ENCODE measurements at places on chromosomes 16 and 17.

GRCh38 chr16:391885-392335 is 5.1 kb upstream of the NME4 start:
- peak; percentile 78 for DNase-seq

GRCh38 chr17:80124351-80124981 is 22.5 kb downstream of the EIF4A3 start:
- DNase-seq = no peak

DNA sequence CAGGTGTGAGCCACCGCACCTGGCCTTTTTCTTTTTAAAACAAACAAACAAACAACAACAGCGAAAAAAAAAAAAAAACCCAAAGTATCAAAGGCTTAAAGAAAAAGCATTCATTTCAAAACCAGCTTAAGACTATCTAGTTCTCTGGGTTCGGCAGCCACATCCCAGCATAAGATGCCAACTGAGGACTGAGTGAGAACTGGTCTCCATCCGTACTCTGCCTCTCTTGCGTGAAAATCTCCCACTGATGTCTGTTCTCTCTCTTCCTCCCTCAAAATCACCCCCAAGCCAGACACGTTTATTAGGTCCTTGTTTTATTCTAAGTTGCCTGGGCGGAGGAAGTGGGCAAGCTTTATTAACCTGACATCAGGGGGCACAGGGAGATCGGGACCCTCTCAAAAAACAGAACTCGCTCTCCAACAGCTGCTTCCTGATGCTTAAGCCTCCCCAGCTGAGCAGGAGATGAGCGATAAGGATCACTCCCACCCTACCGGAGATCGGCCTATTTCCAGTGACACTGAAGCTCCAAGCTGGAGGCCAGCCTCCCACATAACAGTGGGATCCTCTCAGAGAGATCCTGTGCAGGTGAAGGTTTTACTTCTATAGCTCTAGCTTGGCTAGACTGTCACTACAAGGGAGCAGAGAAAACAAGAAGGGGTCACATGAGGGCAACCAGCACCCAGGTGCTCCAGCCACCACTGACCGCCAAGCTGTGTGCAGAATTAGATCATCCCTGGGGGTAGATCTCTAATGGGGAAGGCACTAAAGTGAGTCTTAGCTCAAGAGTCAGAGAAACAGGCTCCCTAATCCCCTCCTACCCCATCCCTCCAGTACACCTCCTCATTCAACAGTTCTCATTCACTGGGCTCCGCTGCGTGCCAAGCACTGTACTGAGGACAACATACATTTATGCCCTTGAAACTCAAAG is 13.6 kb downstream of the CDC42EP4 start:
- DNase-seq = no peak

DNA sequence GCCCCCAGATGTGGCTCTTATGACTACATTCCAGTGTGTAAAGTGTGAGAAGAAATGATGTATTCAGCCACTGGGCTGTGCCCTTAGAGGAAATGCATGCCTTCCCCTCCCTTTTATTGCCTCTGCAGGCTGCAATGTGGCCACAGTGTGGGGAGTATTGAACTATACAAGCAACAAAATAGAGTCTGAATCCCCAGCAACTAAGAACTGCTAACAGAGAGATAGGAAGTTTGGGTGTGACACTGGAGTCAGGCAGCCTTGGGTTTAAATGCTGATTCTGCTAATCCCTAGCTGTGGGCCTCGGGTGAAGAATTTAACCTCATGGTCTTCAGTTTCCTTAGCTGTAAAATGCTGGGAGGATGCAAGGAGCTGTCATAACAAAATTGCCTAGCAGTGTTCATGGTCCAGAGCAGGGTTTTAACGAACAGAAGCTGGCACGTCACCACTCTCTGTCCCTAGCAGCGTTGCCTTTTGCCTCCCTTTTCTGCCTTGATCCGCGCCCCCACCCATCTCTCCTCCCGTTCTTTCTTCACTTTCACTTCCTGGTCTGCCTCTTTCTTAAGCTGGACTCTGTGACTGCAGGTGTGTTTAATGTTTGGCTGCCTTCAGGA is 50.3 kb downstream of the KPNA2 start:
- DNase-seq = peak; percentile 15

- peak; percentile 88 for DNase-seq
Measured at GRCh38 chr17:40121181-40122135, at the start of gene MSL1. TSS of gene MSL1 (plus strand) at chr17:40121971. CDS start at chr17:40122613, 642 bp downstream.

DNA sequence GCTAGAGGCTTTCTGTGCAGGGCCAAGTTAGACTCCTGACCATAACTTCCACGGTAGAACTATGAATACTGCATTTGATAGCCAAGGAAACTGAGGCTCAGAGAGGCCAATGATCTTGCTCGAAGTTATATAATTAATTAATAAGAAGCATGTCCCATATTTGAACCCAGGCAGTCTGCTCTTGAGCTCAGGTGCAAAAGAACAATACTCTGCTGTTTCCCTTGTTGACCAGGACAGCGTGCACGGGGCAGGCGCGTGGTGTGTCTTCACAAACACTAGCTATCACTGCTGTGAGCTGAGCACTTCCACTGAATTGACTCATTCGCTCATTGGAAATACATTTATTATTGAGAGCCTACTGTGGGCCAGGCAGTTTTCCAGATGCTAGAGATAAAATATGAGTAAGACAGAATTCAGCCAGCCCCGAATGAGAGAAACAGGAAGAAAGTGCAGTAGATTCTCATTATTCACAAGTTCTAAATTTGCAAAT is 1.6 kb downstream of the CHD9 start:
- no peak for DNase-seq

- peak; percentile 85 for DNase-seq
Measured at GRCh38 chr16:81500833-81501521, 56.4 kb downstream of the CMIP start.

GRCh38 chr17:79073706-79074088 is 927 bp upstream of the ENGASE start:
- no peak for DNase-seq

Data from CD4-positive, alpha-beta T cell treated with Interleukin-1 beta for 1 hour (primary cell).